ENCODE measurements at places on chromosomes 12 and 14.
A peak's percentile ranks its signal among the peaks of the same experiment; 100 is the strongest.

DNA sequence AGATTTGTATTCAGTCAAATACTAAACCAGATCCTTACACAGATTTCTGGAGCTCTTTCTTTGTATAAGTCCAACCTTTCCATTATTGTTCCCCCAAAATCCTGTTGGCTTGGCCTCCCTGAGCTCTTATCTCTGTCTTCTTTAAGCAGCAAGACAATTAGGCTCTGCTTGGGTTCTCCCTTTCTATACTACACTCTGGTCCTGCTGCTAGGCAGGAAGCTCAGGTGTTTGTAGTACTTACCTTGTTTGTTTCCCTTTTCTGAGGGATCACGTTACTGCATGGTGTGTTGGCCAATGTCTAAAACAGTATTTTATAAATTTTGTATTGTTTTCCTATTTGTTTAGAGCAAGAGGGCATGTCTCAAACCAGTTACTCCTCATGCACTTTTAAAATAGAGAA lies 192.9 kb downstream of the PRKD1 start:
- DNase-seq = no peak

DNA sequence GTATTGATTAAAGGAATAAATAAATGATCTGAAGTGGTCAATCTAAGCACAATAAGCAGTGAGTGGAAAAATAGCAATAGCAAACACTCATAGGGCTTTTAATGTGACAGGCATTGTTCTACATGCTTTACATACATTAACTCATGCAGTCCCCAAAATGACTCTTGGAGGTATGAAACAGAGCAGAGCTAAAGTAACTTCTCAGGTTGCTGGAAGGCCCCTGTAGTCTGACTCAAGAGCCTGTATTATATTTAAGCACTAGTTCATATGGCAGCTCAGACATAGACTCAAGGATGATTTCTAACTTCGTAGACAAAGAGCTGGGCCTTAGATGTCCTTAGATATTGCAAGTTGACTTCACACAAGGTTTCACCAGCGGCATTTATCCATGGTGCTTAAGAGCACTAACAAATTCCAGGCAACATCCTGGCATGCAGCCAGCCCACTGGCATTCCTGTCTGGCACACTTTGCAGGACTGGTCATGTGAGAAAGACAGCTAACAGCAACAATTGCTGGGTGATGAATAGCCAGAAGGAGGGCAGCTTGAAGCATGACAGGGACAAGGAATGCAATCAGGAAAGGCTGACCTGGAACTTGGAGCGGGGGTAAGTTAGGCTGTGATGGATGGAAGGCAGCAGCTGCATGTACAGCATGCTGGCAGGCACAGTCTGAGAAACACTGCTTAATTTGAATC lies 22.9 kb upstream of the KTN1 start:
- DNase-seq = no peak

GRCh38 chr14:50795142-50795541 lies 35.8 kb downstream of the NIN start:
- no peak for DNase-seq

DNA sequence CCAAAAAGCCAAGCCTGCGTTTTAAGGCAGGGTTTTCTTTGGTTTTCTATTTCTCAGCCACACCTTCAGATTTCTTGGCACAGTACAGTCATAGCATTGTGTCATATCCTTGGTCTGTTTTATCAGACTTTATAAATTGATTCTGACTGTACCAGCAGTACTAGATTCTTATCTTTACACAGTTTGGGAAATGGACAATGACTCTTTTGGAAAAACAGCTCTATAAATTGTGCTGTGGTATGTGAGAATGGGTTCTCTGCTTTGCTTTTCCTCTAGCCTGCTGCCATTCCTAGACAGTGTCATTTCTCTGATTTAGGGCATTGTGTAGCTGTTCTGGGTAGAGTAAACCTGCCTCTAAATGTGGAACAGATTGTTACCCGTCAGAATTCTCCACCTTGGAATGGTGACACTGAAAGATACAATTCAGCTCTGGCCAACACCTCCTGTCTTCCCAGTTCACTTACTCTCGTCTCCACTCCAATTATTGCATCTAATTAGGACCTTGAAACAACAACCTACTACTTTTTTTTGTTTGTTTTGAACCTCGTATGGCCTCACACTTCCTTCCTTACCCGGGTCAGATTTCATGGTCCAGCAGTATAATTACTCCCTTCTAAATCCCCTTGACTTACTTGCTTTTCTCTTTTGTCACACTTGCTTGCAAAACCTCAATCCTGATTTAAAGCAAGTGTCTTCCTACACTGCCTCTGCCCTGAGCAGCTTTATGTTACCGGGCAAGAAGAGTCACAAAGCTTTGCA lies 226.3 kb downstream of the ERC1 start:
- no peak for DNase-seq

DNA sequence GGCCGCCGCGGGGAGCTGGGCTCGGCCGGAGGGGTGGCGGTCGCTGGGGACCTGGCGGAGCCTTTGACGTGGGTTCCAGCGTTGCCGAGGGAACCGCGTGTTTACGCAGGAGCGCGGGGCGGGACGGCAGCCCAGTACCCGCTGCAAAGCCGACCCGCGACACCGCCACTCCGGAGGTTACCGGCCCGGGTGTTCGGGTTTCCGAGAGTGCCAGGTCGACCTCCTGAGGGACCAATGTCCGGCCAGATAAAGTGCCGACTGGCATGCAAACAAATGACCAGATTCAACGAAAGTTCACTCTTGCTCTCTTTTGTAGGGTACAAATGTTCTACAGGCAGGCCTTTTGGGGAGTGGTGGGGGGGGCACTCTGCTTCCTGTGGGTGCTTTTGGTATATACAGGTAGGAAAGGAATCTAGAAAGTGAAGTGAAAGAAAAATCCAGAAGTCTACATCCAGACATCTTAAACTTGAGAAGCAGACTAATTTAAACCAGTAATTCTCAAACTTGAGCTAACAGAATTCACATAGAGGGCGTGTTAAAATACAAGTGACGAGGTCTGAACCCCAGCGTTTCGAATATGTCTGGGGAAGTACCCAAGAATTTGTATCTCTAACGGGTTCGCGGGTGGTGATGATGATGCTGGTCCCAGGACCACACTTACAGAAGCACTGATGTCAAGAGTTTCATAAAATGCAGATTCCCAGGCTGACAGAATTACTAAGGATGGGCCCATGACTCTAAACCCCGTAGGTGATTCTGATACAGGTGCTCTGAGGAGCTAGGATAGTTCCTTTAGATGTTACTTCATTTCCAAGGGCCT lies at the start of gene GPR135:
TSS of gene GPR135 (minus strand) at position 65 of the 820 bp plus-strand sequence. CDS start 154 bp downstream, outside the sequence.
- DNase-seq = no peak

GRCh38 chr12:60853407-60853806 lies 1257.6 kb downstream of the SLC16A7 start:
- no peak for DNase-seq

DNA sequence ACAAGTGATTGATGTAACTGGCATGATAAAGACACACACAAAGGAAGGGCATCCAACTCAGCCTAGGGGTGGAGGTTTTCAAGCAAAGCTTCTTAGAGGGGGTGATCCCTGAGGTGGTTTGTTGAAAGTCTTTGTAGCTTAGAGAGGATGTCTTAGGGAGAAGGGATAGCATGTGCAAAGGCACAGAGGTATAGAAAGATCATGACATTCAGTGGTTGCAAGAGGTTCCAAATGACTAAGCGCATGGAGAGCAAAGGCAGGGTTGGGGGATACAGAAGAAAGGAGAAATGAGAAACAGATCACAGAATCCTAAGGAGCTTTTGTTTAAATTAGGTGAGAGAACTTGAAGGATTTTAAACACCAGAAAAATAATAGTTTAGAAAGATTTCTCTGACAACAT lies 5.2 kb upstream of the CCT2 start:
- DNase-seq = no peak

DNA sequence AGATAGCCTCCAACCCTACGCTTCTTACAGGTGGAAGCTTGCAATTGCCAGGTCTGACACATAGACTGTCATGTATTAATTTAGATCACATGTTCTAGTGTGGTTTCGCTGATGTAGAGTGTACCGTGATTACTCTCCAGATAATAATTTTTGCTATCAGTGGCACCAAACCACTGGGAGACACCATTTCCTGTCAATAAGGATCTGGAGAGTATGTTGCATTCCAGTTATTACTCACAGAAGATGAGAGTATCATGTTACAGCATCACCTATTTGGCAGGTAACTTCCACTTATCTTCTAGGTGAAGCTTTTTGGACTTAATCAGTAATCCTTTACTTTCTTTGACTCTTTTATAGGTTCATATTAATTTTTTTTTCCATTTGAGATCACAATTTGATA lies 147.2 kb downstream of the HELB start:
- no peak for DNase-seq

- no peak for DNase-seq
Observed at GRCh38 chr12:56321027-56321426, 5.2 kb upstream of the CNPY2 start.

- DNase-seq = peak; percentile 87
Observed at GRCh38 chr14:22900081-22900799, 17.2 kb downstream of the REM2 start.

GRCh38 chr14:29265852-29266251 lies 499.3 kb downstream of the FOXG1 start:
- DNase-seq = no peak

DNA sequence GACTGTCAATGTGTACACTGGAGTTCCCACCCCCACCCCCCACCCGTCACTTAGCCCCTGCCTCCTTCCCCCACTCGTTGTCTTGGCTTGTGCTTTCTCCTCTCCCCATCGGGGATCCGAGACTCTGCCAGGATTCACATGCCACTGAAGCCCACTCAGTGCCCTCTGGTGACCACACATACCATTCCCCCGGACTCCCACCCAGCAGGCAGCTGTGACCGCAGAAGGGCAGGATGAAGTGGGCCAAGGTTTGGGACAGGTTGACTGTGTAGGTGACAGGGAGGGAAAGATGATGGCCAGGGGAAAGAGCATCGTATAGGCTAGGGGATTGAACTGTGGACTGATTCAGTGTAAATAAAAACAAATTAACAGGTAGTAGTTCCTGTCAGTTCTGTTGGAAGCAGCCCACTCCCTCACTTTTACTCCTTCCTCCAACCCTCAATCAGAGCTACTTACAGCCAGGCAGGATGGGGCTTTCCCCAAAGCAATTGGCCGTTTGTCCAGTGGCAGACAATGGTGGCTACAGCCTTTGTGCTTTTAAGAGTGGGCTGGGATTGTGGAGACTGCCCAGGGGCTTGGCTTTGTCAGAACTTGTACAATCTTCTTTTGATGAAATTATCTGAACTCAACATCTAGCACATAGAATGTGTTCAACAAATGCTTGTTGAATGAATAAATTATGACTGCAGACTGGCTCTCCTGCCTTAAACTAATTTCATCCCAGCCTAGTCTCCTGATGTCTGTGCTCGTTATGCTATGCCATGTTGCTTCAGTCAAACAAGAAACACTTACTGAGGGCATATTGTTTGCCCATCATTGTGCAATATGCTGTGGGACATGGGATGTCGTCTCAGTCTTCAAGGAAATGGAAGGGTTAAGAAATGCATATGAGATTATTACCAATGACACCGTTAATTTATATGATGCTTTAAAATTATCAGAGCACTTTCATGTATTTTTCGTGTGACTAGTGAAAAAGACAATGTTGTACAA lies 30.2 kb downstream of the TTC9 start:
- DNase-seq = no peak

DNA sequence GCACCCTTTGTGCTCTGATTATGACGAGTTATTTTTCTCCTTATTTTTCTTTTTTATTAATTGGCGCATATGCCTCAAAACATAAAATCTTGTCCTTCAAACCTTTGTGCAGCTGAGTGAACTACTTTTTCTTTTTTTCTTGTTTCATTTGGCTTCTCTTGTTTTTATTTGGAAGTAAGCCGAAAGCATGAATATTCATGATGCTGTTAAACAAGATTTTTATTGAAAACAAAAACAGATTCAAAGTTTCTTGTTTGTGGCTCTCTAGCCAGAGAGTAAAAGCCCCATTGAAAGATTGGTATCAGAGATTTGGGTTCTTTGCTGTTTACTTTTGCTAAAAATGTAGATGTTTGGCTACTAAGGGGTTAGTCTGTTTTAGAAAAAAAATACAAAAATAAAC lies 183.8 kb downstream of the TMEM132C start:
- no peak for DNase-seq

DNA sequence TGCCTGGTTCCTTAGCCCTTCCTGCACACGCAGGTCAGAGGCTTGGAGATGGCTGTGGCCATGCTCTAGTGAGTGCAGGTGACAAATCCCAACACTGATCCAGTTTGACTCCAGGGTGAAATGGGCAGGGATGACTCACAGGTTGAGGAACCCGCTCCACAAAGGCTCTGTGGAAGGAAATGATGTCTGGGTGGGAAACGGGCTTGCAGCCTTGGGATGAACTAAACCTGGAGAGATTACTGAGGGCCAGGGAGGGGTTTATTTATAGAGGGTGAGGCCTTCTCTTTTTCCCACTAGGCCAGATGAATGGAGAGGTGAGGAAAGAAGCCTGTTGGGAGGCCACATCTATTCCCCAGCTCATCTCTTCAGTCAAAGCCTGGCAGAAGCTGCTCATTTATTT lies 29.3 kb upstream of the EMP1 start:
- DNase-seq = no peak

DNA sequence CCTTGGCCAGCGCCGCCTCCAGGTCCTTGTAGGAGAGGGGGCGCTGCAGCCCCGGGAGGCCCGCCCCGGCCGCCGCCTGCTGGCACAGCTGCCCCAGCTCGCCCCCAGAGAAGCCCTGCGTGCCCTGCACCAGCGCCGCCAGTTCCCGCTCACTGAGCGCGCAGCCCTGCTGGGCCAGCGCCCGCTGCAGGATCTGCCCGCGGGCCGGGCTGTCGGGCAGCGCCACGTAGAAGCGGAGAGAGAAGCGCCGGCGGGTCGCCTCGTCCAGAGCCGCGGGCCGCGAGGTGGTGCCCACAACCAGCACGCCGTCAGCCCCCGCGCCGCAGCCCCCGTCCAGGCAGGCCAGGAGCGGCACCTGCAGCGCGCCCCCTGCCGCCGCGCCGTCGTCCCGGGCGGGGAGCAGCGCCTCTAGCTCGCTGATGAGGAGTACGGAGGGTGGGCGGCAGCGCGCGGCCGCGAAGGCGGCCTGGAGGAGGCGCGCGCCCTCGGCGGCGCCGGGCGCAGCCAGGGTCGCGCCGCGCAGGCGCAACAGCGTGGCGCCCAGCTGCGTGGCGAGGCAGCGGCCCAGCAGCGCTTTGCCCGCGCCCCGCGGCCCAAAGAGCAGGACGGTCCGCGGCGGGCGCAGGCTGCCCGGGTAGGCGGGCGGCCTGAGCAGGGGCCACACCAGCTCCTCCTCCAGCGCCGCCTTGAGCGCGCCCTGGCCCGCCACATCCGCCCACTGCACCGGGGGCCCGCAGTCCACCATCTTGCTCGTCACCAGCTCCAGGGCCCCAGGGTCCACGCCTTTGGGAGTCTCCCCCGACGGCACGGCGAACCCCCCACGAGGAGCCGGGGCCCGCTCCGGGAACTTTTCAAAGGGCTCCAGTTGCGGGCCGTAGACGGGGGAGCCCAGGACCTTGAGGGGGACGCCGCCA lies 27.7 kb downstream of the FIGNL2 start:
- DNase-seq = peak; percentile 39

GRCh38 chr12:131230340-131231031 lies 276.8 kb downstream of the ADGRD1 start:
- DNase-seq = no peak

GRCh38 chr14:43795600-43796228 lies 711.4 kb downstream of the FSCB start:
- DNase-seq = peak; percentile 14

All from hematopoietic multipotent progenitor cell treated with erythropoietin and hydrocortisone succinate and interleukin-3 and kit ligand, for 8 days (in vitro differentiated cells).